Muscle of back (tissue), 13 donors: ENCODE measurements at places on chromosomes 12 and 14. TPM values are rescaled to one million over a fixed set of nuclear protein-coding genes. Genes with fewer than 3 reads are reported as not detected.

GPR137C gene
- polyA plus RNA-seq: 5.1 TPM

AMDHD1 gene
- 0.32 TPM for polyA plus RNA-seq

LRRC10 gene
- polyA plus RNA-seq: 0.17 TPM

OTX2 gene
- not detected for polyA plus RNA-seq

KRT85 gene
- not detected for polyA plus RNA-seq

KCNJ8 gene
- 44.8 TPM for polyA plus RNA-seq

- peak; percentile 15 for DNase-seq
Observed at GRCh38 chr14:54475911-54476310, 12.9 kb downstream of the GMFB start.

- no peak for DNase-seq
Observed at GRCh38 chr14:60691383-60692113, 32.6 kb downstream of the SIX4 start.

- DNase-seq: no peak
Observed at GRCh38 chr12:132520421-132521199, 30.7 kb downstream of the FBRSL1 start.

- DNase-seq: peak; percentile 63
Observed at GRCh38 chr14:23376482-23377197, at the start of gene CMTM5. Gene CMTM5 (plus strand): TSS chr14:23377046. CDS start chr14:23377252, 206 bp downstream.

DNA sequence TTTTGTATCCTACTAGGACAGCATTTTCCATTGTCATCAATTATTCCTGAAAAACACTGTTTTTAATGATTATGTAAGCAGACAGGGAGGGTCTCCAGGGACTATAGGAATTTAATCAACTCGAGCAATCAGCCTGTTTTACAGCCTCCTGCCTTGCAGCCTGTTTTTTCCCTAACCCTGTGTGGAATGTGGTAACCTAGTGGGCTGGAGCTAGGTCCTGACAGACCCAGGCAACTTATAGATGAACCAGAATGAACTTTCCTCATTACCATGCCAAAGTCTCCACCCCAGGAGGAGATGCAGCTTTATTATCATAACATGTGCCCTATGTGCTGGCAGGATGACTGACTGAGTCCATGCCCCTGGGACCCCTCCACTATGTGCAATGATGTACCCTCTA, 375.1 kb downstream of the BMP4 start:
- DNase-seq: no peak

DNA sequence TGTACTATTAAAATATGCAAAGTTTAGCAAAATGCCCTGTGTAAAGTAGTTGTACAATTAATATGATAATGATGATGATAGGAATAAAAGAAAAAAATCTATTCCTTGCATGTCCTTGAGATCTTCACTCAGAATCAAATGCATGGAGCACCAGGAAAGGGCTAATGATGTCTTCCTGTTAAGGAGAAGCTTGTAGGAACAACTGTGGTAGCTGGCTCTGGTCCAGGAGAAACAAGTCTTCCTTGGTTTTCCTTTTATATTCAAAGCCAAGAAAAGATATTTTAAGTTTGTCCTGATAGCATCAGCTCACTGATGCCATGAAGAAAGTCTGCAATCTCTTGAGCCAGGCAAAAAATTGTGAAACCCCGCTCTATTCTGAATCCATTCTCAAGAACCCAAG, 138.9 kb downstream of the PIK3C2G start:
- DNase-seq: no peak

DNA sequence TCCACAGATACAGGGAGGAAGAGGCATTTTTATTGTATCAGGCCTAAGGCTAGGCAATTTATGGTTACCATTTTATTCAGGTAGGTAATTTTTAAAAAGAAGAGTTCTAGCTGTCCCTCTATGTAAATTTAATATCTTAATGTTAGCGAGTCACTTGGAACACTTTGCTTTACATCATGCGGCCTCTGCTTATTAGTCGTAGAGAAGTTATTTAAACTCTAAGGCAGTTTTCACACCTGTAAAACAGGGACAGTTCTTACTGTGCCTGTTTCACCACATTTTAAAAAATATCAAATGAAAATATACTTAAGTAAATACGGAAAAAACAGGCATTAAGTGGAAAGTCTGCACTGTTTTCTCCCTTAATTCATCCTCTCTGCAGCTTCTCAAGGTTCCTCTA, 71.4 kb upstream of the POC1B start:
- DNase-seq: no peak

DNA sequence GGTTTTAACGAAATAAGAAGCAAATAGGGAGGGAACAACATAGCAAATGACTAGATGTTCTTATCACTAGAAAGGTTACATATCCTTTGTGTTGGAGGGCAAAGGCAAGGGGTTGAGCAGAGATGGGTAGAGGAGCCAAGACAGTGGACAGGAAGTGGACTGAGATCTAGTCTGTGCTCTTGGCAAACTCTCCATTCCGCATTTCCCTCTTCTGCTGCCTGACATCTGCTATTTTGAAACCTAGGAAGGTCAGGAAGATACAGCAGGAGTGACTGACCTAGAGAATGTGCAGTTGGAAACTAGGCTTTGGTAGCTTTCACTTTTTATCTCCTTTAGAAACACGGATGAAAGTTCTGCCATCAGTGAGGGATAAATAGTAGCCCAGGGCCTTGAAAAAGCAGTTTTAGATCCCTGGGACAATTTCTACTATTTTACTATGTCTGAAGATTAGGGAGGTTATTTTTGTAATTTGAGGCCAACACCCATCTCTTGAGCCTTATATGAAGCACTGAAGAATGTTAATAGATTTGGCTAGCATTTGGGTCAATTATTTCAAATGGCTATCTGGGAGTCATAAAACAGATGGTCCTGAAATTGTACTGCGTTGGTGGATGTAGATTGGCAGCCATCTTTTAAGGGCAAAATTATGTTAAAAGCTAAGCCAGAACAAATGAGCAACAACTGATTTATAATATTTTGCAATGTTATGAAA, 410.3 kb downstream of the PCNX1 start:
- no peak for DNase-seq

GRCh38 chr14:39376667-39377403, 55.4 kb downstream of the FBXO33 start:
- no peak for DNase-seq

DNA sequence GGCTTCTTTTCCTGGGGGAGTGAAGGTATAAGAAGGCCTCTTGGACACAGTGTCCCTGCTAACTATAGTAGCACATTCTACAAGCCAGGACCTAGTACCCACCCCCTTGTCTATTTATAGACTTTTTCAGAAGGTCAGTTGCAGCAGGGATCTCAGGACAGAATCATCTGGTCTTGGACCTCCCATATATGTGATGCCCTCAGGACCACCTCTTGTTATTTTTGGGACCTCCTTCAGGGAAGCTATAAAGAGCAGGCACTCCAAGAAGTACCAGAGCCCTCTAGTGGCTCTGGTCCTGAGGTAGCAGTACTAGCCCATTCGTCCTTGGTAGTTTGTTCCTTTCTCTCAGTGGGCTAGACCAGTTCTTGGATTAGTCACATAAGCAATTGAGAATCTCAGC, 4.3 kb downstream of the COQ10A start:
- no peak for DNase-seq

DNA sequence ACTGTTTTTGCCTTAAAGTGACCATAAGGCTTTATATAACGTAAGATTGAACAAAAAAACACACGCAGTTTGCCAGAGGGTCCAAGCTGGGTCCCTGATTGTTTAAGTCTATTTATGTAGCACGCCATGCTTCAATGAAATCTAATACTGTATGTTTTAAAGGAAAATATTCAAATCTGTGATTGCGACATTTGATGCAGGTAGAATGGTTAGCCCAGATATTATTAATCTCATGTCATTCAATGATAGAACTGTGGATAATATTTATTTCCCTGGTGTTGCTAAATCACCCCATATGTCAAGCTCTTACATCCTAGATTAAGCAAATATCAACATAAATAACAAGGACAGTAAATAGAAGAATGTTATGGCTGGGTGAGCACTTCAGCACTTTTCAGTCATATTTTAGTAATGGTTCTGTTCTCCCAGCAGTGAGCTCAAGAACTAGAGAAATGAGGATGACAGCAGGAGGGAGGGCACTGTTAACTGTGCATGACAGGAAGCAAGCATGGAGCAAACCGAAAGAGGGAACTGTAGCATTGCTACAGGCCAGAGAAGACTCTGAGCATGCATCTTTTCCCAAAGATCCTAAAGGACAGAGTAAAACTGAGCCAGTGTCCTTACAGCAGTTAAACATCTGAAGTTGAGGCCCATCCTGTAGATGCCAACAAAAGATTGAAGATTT, 465.7 kb upstream of the MGAT4C start:
- no peak for DNase-seq

DNA sequence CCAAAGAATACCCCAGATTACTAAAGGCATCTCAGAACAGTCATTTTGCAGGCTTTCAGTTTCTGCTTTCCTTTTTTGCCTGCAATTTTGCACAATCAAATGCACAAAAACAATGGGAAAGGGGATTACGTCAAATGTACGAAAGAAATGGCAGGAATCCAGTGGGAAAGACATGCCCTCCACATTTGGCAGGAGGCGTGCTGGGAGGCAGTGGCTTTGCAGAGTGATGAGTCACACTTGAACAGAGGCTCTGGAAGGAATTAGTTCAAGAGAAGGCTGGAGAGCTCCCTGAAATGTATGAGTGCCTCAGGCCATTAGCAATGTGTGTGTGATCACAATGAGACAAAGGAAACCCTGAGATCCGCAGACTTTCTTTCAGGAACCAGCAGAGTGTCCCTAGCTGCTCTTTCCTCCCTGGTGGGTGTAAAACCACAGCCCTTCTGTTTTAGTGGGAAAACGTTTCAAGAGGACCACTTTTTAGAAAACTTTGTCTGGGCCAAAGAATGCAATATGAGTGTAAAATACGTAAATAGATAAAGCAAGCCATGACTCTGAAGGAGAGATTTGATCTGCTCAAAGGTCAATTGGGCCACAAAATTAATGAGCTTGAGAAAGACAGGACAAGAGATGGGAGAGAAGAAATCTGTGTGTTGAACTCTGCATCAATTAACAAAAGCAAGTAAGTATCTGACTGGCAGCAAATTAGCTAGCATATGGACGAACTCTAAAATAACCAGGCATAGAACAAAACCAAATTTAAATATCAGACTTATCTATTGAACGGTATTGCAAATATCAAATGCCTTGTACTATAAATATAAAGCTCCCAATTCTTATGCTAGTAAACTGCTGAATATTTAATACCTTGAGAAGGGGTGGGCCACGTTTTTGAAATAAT, 155.4 kb upstream of the PDE3A start:
- DNase-seq: peak; percentile 98

DNA sequence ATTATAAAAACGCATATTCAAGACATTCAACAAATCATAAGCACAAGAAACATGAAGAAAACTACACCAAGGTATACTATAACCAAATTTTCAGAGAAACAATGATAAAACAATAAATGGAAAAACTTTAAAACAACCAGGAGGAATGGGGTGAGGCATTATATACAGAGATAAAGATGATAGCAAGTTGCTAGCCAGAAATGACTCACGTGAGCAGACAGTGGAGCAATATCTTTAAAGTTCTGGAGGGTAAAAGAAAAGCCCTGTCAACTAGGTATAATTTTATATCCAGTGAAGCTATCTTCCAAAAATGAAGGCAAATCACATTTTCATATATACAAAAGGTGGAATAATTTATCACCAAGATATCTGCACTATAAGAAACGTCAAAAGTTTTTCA, 97.8 kb upstream of the PCED1B start:
- DNase-seq: no peak

GRCh38 chr14:54342806-54343205, 54.0 kb upstream of the CDKN3 start:
- no peak for DNase-seq

DNA sequence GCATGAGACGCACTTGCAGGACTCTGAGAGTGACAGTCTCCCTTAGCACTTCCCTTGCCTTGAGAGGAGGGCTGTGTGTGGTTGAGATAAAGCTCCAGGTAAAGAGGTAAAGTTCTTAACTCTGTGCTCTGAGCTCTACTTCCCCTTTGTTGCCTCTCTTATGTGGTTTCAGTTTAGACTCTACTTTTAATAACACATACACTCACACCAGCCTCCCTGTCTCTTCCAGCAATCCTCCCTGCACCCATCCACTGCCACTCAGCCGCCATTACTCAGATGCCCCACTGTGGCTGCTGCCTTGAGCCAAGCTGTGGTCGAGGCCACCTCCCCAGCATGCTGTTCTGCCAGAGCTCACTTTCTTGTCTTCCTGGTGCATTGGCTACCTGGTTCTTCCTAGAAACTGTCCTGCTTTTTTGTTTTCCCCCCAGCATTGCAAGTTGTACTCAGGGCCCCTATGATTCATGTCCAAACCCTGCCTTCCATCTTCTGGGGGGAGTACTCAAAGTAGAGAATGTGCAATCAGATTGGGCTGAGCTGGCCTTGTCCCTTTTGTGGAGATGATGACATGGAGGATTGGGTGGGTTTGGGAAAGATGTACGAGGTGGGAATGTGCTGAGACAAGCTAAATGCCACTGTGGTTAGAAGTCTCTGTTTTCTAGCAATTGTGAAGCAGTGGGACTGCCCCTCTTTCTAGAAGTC, 115.5 kb upstream of the PARP11 start:
- no peak for DNase-seq

GRCh38 chr12:66240096-66240820, 51.2 kb downstream of the IRAK3 start:
- no peak for DNase-seq

DNA sequence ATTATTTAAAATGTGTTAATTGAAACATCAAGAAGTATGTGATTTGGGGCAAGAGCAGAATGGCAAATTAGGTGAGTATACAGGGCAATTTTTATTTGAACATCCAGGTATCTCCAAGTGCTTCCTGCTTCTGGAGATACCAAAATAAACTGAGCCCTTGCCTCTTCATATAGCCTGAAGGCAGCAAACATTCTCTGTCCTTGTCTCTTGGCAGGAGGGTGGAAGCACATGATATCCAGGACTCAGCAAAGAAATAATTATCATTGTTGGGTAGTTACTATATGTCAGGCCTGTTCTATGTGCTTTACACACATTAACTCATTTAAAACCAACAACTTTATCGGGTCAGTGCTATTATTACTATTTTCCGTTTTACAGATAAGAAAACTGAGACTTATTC, 12.5 kb downstream of the LIN7A start:
- DNase-seq: no peak

- no peak for DNase-seq
Observed at GRCh38 chr12:39037115-39037514, 131.7 kb upstream of the CPNE8 start.

GRCh38 chr12:115137812-115138521, 454.0 kb upstream of the TBX3 start:
- no peak for DNase-seq

- DNase-seq: no peak
Observed at GRCh38 chr14:60116181-60116580, 24.5 kb downstream of the PCNX4 start.

- DNase-seq: peak; percentile 68
Observed at GRCh38 chr12:124020514-124020949, 47.5 kb downstream of the ZNF664 start.

GRCh38 chr12:123388177-123388950, 4.4 kb downstream of the KMT5A start:
- DNase-seq: peak; percentile 83
